ENCODE measurements at places on chromosomes 7 and 10.

DNA sequence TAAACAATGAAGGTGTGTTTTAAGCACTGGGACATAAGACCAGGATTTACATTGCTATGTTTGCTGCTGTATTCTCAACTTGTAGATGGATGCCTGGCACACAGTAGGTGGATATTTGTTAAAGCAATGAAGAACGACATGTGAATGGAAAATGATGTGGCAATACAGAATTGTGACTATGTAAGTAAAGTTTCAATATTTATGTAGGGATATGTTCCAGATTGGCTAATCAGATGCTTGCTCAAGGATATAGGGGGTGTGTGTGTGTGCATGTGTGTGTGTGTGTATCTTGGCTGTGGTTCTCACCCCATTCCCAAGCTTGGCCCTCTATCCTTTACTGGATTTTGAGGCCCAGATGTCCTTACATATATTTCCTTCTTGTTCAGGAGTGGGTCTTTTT is 42.7 kb upstream of the LAMB1 start:
- DNase-seq, result no peak

DNA sequence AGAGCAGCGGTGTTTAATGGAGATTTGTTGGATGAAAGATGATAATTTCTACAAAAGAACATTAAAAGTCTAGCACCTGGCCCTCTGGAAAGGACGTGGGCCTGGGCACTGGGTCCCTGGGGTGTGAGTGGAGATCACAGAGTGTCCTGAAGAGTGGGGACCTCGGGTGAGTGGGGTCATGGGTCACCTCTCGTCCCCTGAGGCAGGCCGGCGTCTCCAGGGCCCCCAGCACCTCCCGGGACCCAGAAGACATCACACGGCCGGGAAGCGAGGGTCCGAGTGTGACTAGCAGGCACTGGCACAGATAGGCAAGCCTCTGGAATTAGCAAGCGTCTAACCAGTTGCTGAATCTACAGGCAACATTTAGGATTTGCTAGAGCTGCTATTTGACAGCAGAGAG is 257.2 kb downstream of the MAD1L1 start:
- DNase-seq, result no peak

- DNase-seq, result no peak
Measured at GRCh38 chr10:100693821-100694220, 51.6 kb upstream of the PAX2 start.

- DNase-seq, result no peak
Measured at GRCh38 chr7:15086862-15087261, 184.3 kb upstream of the DGKB start.

GRCh38 chr7:155576416-155576815 is 30.1 kb upstream of the CNPY1 start:
- DNase-seq, result no peak

DNA sequence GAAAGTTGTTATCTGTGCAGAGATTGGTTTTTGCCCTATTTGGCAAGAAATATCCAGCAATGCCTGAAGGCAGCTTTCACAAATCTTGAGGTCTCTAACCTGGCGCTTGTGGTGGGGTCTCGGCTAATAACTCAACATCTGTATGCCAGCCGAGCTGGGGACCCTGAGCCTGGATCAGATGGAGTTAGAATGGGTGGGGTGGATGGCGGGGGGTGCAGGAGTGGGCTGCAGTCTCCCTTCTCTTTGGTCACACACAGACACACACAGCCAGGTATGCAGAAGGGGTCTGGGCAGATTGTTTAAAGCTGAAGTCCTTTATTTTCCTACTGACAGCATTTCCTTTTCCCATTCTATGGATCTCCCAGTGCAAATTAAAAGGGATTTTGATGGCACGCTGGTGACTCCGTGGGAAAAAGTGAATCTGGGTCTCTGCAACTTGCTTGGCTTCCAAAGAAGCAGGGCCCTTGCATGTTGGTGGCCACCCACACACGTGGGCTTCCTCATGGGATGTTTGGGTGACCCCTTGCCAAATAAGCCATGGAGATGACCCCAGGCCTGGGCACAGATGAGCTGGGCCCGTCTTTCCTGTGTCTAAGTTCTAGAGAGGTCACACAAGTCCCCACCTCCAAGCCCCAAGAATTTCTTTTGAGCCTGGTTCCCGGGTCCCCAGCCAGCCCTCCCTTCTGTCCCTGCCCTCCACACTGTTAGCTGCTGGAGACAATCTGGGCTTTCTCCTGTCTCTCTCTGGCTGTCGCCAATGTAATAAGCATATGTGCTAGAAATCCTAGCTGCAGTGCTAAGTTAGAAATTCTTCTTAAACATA is 39.9 kb upstream of the EMX2 start:
- DNase-seq, result no peak

GRCh38 chr7:19830604-19831003 is 57.2 kb upstream of the TMEM196 start:
- DNase-seq, result no peak

- DNase-seq, result no peak
Measured at GRCh38 chr10:9069136-9069535, 1014.6 kb downstream of the GATA3 start.

DNA sequence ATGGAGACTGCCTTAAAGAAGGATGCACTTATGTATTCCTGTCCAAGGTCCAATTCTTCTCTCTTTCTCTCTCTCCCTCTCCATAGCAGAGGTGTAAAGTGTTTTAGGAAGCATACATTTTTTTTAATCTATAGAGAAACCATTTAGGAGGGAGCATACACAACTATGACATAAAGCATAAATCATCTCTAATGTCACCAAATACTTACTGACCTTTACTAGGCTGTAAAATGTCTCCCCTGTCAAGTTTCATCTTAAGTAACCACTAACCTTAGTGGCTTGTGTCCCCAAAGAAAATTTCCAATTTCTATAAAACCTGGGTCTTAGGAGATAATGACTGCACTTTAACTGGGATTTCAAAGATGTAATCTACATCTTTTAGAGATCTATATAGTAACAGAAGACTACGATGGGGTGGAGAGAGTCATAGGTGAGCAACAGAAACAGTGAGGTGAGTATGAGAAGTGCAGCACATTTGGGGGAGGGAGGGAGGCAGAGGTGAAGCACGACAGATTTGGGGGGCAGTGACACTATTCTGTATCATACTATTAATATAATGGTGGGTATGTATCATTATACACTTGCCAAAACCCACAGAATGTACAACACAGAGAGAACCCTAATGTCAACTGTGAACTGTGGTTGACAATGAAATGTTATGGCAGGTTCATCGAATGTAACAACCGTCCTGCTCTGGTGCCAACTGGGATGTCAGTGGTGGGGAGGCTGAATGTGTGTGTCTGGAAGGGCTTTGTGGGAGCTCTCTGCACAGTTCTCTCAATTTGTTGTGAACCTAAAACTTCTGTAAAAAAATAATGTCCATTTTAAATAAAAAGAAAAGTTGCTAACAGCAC is 79.5 kb downstream of the PIP4K2A start:
- no peak for DNase-seq

DNA sequence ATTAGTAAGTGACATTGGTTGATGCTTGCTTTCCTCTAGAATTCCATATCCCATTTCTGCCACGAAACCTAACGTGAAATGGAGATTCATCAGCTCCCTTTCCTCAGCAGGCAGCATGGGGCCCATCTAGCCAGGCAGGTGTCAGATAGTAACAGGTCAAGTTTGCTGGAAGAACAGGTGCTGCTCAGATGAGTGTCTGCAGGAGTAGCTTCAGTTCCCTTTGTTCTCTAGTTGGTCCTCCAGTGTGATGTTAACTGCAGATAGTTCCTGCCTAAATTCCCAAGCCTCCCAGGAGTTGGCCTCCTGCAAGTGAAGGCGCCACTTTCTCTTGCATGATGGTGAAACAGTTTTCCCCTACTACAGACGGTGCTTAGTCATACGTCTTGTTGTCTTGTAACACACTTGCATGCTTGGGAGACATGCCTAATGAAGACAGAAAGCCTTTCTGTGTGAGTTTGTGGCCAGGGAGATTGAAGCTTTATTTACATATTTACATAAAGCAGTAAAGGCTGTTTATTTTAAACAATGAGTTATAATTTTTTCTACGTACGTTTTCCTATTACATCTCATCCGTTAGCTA is 175.4 kb downstream of the CHN2 start:
- no peak for DNase-seq

DNA sequence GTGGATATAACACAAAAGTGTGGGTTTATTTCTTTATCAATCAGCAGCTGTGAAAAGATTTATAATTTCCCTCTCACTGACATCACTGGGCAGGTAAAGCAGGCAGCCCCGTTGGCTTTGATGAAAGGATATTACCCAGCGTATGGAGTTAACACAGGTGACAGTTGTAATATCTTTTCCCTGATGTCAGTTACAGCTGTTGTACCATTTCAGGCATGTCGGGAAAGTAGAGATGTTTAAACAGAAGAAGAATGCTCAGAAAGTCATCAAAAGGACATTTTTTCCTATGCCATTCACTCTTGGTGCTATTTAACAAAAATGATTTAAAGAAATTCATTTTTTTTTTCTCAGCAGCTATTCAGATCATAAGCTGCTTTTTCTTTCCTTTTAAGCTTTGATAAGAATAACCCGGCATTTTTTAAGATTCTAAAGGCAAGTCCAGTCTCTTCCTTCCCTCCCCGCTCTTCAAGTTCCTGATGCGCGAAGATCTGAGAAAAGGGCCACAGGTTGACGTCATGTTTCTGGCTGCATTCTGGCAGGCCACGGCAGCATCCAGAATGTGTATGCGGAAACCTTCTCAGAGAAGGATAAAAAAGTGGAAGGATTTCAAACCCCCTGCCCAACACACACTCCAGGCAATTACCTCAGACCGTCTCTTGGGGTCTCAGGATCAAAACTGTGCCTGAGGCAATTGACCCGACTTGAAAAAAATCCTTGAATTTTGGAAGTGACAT is 32.5 kb upstream of the ADAM12 start:
- no peak for DNase-seq

- no peak for DNase-seq
Measured at GRCh38 chr7:37391791-37392672, 56.6 kb downstream of the ELMO1 start.

- no peak for DNase-seq
Measured at GRCh38 chr10:94223702-94224370, 138.9 kb downstream of the NOC3L start.

DNA sequence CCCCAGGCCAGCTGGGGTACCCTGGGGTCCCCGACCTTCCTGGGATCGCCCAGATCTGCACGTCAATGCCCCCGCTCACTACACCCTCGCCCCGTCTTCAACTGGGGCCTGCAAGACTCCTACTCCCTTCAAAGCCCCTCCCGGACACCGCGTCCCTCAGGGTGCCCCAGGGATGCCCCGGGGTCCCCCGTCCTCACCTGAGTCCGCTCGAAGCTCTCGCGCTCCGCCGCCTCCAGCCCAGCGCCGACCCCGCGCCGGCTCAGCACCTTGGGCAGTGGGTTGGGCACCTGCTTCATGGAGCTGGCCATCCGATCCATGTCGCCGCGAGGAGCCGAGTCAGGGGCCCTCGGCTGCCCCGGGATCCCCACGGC is at the start of gene HIP1:
Gene HIP1, minus strand, starts transcription at position 338 of the 371 bp plus-strand sequence. Its CDS starts 21 bp downstream, at position 317.
- DNase-seq, result no peak

DNA sequence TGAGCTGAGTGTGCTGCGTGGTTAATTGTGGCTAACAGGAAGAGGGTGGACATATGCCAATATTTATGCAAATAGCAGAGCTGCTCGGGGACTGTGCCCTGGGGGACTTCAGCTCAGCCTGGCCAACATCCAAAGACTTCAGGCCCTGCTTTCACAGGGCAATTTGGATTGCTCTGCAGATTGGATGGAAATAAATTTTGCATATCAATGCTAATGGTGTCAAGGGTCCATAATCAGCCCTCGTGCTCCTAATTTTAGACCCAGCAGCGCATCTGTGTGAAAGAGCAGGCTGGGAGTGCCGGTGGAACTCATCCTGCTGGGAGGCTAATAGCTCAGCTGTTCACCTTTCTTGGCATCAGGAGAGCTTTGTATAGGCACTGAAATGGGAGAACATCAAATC is 270.1 kb downstream of the TCERG1L start:
- DNase-seq, result no peak

GRCh38 chr10:124066126-124066700 is 27.2 kb downstream of the CHST15 start:
- no peak for DNase-seq

- no peak for DNase-seq
Measured at GRCh38 chr7:36261019-36261754, 108.1 kb downstream of the EEPD1 start.

- DNase-seq, result no peak
Measured at GRCh38 chr7:45567713-45568112, 6.5 kb upstream of the ADCY1 start.

GRCh38 chr7:130994378-130995115 is 260.5 kb upstream of the KLF14 start:
- no peak for DNase-seq

DNA sequence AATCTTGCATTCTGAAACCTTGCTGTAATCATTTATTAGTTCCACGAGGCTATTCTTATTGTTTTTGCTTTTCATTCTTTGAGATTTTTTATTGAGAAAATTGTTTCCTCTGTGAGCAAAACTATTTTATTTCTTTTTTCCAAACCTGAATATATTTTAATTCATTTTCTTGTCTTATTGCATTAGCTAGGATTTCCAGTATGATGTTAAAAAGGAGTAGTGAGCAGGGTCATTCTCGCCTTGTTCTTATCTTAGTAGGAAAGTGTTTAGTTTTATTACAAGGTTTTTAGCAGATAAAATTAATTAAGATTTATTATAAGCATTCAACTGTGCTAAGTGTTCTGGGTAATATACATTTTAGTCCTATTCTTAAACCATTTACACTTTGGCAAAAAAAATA is 214.6 kb upstream of the KLF6 start:
- no peak for DNase-seq

GRCh38 chr10:110499796-110500514 is 2.2 kb downstream of the DUSP5 start:
- no peak for DNase-seq

GRCh38 chr10:11482306-11482705 is 129.1 kb downstream of the USP6NL start:
- no peak for DNase-seq

GRCh38 chr10:110993024-110993693 is 73.8 kb downstream of the SHOC2 start:
- DNase-seq, result peak; percentile 47

GRCh38 chr7:127557803-127558202 is 27.6 kb downstream of the GCC1 start:
- DNase-seq, result no peak

- no peak for DNase-seq
Measured at GRCh38 chr7:142602756-142603155, 146.5 kb upstream of the PRSS1 start.

Data from CD4-positive, alpha-beta T cell treated with Interleukin-12 subunit alpha and Interleukin-12 subunit beta, for 1 hour (primary cell).